ENCODE measurements at places on chromosomes 6 and 20.

- no peak for DNase-seq
Observed at GRCh38 chr6:85568411-85568810, 25.2 kb downstream of the SNX14 start.

- DNase-seq: no peak
Observed at GRCh38 chr6:34486106-34486740, 20.3 kb downstream of the PACSIN1 start.

DNA sequence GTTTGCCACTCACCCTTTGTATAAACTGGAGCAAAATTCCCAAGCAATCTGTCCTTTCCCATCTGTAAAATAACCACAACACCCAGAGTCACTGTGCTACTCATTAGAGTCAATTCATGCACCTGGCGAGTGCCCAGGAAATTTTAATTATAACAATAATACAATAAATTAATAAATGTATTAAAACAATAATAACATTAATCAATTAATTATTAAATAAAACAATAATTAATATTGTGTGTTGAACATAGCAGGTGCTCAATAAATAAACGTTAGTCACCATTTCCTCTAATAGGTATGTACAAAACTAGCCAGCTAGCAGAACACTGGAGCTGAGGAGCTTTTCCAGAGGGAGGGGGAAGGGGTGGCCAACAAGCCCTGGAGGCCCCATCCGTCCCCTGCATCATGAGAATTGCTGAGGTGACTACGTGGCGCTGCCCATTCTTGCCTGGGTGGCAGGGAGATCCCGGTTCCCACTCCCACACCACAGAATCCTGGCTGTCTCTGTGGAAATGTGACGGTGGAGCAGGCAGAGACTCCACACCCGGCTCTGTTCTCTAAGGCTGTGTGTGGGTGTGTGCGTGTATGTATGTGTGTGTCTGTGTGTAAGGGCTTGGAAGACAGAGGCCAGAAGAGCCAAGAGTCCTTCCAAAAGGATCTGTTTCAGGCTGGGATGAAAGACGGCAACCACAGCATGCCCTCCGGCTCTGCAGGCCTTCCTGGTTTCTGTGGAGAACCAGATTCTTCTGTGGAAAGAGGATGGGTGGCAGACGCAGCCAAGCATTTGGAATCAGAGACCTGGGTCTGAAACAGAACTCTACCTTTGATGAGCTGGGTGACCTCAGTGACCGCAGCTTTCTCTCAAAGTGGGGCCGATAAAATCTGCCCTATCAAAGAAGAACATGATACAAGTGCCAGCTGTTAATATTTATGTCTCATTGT, 18.8 kb upstream of the EZR start:
- no peak for DNase-seq

DNA sequence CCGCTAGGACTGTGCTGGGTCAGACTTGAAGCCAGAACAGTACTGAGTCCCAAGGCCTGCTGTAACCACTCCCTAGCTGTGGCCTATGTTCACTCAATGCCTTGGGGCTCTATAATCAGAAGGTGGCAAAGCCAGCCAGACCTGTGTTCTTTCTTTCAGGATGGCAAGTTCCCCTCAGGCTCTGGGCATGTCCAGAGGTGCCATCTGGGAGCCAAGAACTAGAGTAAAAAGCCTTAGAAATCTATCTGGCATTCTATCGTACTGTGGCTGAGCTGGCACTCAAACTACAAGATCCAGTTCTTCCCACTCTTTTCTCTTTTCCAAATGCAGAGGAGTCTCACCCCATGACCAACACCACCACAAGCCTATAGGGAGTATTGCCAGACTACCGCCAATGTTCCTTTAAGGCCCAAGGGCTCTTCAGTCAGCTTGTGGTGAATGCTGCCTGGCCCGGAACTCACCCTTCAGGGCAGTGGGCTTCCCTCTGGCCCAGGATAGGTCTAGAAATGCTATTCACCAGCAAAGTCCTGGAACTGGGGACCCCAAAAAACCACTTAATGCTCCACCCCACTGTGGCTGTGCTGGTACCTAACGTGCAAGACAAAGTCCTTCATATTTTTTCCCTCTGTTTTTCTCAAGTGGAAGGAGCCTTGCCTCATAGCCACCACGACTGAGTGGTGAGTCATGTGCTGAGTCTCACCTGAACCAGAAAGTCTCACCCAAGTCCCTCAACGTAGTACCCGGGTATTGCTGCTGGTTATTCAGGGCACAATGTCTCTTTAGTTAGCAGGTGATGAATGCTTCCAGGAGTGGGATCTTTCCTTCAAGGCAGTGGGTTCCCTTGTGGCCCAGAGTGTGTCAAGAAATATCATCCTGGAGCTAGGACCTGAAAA, 8.6 kb upstream of the SIRPB2 start:
- DNase-seq: no peak

- peak; percentile 9 for DNase-seq
Observed at GRCh38 chr6:82057846-82058554, 189.5 kb downstream of the IBTK start.

DNA sequence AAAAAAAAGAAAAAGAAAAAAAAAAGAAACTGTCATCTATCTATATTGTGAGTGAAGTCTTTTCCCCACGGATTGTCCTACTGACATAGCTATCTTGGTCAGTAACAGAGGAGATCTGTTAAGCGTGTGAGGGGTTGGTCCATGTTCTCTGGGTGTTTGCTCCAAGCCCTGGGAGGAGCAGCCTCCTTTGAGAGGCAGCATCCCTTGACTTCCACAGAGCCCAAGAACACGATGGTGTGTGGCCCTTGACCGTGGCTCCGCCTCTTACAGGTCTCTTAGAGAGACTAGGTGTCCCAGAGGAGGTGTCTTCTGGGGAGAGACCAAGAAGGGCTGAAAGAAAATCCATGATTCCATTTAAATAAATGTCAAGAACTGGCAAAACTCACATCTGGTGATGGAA, 60.1 kb upstream of the GTSF1L start:
- DNase-seq: no peak

- no peak for DNase-seq
Observed at GRCh38 chr6:46899659-46900058, 22.1 kb downstream of the ADGRF5 start.

GRCh38 chr6:138526822-138527235, 27.5 kb upstream of the NHSL1 start:
- DNase-seq: no peak

DNA sequence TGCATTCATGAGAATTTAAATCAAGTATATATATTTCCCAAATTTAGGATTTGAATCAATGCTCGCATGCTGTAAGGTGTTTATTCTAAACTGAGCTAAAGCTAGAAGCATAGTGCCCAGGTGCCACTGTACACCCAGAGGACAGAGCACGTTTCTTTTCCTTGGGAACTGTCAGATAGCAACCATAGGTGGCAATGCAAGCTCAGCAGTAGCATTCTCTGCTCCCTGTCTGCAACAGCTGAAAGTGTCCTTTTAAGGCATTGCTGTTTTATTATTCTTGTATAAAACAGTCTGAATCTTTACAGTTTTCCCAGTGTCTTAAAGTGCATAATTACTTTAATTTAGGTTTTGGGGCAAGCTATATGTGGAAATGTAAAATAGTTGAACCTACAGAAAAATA, 443.4 kb upstream of the MMS22L start:
- DNase-seq: no peak

- no peak for DNase-seq
Observed at GRCh38 chr6:117513778-117514365, 31.4 kb downstream of the DCBLD1 start.

DNA sequence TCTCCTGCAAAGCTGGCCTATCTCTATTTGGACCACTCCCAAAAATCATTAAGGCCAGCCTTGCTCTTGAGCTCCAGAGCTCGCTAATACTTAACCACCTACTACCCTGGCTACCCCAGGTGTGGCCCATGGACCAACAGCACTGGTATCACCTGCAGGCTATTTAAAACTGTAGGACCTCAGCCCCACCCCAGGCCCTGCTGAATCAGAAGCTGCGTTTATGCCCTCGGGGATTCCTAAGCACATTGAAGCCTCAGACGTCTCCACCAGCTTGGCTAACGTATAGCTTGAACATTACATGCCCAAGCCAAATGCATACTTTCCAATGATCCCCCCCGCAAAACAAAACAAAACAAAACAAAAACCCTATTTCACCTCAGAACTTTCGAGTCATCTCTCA, 19.7 kb upstream of the SPAG4 start:
- DNase-seq: no peak

DNA sequence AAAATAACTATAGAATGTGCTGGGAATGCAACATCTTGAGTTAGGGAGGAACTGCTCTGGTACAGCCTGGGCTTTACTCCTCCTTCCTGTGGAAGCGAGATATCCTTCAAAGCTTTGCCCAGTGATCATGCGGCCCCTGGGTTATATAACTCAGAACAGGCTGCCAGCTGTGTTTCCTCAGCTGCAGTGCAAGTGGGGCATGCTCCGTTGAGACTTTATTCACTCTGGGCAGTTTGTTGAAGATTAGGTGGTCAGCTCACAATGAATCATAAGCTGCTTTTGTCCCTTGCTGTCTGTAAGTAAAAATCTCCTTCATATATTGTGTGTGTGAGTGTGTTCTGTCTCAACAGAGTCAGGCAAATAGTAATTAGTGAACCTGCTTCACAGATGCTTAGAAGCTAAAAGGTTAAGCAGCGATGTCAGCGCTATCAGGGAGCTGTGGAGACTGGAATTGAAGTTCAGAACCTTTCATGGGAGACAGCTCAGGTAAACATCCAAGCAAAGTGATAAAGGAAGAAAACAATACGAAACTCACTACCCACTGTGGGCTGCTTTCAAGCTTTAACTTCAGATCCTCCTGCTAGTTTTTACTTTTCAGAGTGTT, 688.4 kb downstream of the HTR1B start:
- no peak for DNase-seq

GRCh38 chr6:75199889-75200288, 6.0 kb downstream of the COL12A1 start:
- DNase-seq: no peak

GRCh38 chr6:25753079-25753478, 1.5 kb upstream of the SLC17A4 start:
- no peak for DNase-seq

DNA sequence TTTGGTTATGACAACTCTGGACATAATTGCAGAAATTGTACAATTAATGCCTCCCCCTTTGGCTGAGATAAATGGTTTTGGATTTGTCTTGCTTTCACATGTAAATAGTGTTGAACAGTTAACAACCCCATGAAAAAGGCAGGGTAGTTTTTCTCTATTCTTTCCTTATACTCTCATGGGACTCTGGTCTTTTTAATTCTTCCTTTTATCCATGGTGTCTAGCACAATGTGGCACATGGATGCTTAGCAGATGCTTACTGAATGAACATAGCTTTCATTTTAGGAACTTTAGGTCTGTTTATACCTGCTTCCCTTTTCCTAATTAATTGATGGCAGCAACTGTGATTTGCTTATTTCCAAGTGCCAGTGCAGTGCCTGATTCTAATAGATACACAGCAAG, 75.6 kb downstream of the NCOA3 start:
- DNase-seq: no peak

DNA sequence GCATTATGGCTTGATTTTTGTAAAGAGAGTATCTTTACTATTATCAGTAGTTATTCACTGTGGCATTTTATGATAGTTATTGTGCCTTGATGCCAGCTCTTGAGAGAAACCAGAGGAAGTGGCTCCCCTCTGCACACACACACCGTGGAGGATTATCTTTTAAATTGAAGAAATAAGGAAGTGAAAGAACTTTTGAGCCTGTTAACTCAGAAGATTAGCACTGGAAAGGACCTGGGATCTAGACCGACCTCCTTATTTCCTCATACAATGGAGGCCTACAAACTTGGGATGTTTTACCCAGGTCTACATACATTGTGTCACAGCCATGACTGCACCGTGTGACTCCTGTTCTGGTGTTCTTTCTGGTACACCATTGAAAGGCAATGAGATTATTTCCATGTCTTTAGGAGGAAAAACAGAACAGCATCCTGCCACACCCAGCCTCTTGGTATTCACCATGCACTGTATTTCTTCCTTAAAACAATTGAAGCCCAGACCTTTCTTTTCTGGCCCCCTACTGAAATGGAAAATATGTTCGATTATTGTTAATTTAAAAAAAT, 40.6 kb downstream of the HECA start:
- no peak for DNase-seq

- no peak for DNase-seq
Observed at GRCh38 chr20:47406849-47407682, 50.6 kb upstream of the ZMYND8 start.

DNA sequence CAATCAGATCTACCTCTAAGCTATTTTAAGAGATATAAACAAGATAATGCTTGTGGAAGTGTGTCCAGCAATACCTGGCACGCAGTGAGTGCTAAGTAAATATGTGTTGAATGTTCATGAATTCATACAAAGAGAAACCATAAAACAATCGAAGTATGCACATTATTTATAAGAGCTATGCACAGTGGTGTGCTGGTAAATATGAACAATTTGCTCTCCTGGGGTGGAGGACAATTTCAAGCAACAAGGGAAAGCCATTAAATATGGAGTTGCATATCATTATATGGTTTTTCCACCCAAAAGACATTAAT, 526.6 kb upstream of the MARCKS start:
- no peak for DNase-seq

GRCh38 chr6:79421001-79421411, 116.2 kb downstream of the LCA5 start:
- no peak for DNase-seq

DNA sequence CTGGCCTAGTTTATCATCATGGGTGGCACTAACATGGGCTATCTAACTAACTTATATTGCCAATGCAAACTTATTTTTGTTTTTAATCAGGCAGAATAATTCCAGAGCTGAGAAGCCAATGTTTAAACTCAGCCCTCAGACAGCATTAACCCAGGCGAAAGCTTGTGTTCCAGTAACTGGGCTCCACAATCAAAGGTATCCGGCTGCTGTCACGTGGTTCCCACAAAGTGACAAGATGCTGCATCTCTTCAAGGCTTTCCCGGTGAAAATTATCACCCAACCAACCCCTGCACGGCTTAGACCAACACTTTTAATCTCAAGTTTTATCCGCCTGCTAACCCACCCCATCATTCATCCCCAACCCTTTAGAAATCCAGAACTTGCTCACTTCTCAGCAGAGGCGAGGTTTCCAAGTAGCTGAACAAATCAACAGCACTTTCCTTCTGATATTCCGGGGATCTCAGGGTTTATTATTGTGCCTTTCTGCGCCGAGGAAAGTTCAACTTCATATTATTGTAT, 885 bp downstream of the MTCL3 start:
- peak; percentile 1 for DNase-seq

GRCh38 chr20:591941-592340, 18.2 kb downstream of the TCF15 start:
- no peak for DNase-seq
